ENCODE measurements at places on chromosomes 5 and 9.

GRCh38 chr5:139696167-139696893 is 48.2 kb downstream of the CXXC5 start:
- DNase-seq = no peak

GRCh38 chr9:129583308-129584038 is 37.4 kb downstream of the C9orf50 start:
- no peak for DNase-seq

DNA sequence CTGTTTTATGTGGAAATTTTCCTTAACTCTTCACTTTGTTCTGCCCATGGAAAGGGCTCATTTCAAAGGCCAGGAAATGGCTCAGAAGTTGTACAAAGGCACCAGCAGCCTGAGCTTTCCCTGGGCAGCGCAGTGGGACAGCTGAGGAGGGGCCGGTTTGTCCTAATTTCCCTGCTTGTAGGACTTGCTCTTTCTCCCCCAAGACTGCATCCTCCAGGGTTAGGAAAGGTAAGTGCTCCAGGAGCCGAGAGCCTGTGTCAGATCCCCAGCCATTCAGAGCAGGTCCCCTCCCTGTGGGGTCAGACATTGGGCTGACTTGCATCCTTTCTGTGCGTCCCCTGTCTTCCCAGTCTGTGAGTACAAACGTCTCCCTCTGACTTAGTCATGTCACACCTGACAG is 43.5 kb downstream of the AGXT2 start:
- DNase-seq = no peak

DNA sequence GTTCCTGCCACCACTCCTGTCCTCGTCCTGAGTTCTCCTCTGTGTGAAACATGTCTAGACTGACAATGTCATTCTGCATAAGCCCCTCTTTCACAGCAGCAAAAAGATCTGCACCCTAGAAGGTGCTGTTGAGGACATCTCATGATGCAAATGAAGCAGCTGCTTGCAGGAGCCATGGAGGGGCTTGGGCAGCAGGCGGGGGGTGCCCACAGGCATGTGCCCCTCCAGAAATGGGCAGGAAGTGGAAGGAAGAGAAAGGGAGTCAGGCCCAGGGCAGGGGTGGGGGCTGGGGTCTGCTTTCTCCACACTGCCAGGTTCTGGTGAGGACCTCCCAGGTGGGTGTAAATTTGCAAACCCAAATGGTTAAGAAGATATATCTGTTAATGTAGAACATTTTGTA is 54.5 kb upstream of the KCNMB1 start:
- DNase-seq = no peak
